ENCODE measurements at places on chromosomes 13 and 19.

- DNase-seq = peak; percentile 61
Observed at GRCh38 chr13:50909605-50910484, at the start of gene RNASEH2B. TSS of gene RNASEH2B (plus strand) at chr13:50909791. CDS start at chr13:50910077, 286 bp downstream.

GRCh38 chr19:44758596-44758995, 10.1 kb downstream of the BCL3 start:
- DNase-seq = no peak

GRCh38 chr13:66933994-66934393, 296.1 kb downstream of the PCDH9 start:
- peak; percentile 70 for DNase-seq

GRCh38 chr19:33194886-33195644, 935 bp downstream of the LRP3 start:
- peak; percentile 3 for DNase-seq

DNA sequence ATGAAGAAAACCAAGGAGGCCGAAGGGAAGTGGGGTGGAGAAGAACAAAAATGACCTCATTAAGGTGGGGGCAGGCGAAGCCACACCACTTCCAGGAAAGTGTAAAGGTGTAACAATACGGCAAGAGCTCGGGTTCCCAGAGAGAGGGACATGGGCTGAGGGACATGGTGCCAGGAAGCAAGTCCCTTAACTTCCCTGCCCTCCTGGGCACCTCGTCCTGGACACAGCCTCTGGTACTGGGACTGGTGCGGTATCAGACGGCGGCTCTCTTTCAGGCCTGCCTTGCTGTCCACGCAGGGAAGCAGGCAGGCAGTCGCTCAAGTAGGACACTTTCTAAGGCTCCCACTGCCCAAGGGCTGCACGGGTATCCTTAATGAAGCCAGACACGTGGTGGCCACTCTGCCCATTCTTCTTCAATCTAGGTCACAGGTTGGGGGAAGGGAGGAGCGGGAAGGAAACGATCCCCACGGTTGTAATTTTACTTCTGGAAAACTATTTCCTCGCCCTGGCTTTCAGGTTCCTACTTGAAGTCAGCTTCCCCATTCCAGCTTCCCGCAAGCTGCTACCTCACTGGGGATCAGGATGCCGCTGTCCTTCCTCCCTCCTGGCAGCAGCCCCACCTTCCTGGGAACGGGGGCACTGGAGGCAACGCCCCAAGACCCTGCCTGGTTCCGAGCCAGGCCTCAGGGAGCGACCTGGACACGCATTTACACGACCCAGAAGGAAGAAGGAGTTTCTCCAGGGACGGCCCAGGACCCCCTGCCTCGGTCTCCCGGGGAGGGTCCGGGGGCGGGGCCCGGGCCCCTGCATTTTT, 1.2 kb downstream of the AP3D1 start:
- no peak for DNase-seq

- no peak for DNase-seq
Observed at GRCh38 chr13:22599156-22599555, 581.6 kb upstream of the SGCG start.

GRCh38 chr13:94479616-94480015, at the start of gene DCT:
TSS of gene DCT (minus strand) at chr13:94479682. CDS start at chr13:94479255, 427 bp downstream.
- DNase-seq = no peak

DNA sequence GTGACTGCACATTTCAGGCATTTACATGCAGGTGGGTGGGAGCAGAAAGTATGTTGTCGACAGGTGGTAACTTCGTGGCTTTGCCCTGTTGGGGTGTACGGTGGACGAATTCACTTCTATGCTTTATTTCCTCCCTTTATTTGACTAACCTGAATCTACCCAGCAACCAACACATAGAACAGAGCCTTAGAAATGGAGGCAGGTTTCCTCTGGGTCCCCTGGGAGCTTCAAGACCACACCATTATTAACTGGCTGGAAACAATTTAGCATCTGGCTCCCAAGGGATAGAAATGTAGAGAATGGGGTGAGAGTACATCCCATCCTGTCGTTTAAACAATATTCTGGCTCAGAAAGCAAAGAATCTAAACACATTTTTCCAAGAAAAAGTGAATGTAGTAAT, 244.4 kb downstream of the DLEU7 start:
- DNase-seq = no peak

DNA sequence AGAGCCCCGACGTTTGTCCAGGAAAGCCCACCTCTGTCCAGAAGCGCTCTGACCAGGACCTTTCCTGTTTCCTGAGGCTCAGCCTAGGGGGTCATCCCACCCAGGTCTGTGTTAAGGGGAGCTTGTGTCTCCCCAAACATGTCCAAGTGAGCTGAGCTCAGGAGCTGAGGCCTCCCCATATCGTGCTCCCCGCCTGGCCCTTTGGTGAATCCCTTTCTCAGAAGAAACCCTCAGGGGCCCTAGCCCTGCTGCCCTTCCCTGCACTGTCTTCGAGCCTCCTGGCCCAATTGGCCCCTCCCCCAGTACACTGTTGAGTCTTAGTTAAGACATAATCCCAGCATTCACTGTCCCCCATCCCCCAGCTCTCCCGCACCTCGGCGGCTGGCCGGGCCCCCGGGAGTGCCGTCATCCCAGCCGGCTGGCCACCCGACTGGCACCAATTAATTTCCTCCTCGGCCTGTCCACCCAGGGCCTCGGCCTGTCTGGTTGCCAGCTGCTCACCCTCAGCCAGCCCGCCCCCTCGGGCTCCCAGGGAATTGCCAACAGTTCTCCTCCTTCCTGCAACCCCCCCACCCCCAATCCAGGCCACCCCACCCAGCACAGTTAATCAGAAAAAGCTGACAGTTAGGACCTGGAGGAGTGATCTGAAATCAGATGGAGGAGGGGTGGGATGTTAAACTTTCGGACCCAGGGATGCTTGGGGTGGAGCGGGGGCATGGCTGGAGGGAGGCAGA, 13.6 kb downstream of the IER2 start:
- peak; percentile 86 for DNase-seq

GRCh38 chr19:40376286-40376862, 13.6 kb downstream of the HIPK4 start:
- no peak for DNase-seq

- DNase-seq = no peak
Observed at GRCh38 chr13:71304861-71305260, 562.1 kb downstream of the DACH1 start.

DNA sequence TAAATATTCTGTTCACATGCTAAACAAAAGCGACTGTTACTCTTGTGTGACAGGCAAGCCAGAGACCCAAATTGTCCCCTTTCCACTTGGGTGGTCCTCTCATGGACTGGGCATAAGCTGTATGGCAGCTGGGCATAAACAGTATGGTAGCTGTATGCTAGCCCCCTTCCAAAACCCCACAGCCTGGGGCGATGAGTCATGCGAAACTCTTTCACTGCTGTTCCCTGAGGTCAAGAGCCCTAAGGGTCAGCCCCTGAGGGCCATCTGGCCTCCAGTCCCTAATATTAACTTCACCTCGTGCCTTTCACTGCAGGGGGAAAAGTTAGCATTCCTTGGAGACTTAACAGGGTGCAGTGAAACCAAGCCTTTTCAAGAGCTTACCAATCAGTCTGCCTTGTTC, 45.6 kb upstream of the ZNF562 start:
- no peak for DNase-seq

Measured in fibroblast of skin of right quadriceps (primary cell).